ENCODE measurements at places on chromosomes 1 and 21. TPM values are rescaled to one million over a fixed set of nuclear protein-coding genes. Genes with fewer than 3 reads are reported as not detected.

DNA sequence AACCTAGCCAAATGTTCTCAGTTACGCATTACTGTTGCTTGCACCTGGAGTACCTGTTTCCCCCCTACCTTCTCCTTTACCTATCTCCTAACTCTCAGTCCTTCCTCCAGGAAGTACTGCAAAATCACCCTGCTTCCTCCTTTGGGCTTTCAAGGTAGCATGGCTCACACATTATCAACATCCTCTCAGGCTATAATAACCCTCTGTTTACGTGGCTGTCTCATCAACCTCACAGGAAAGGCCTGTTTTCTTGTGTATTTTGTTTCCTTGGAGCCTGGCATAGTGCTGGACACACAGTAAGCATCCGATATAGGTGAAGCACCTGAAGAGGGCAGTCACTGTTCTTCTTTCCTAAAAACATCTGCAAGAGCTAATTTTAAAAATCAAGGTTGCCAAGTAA is 32.7 kb upstream of the ANGPTL7 start:
- H3K4me1 ChIP-seq, result peaks cover 45% of the 10 kb centered on the region
- no peak overlapping the region for H3K27ac ChIP-seq
- H3K36me3 ChIP-seq, result peaks cover 24% of the 10 kb centered on the region
- H3K4me3 ChIP-seq, result no peak overlapping the region
- no peak for DNase-seq

GRCh38 chr1:98991127-98992012 is 13.3 kb downstream of the PLPPR5 start:
- H3K4me3 ChIP-seq, result no peak overlapping the region
- peaks cover 6% of the 10 kb centered on the region for H3K4me1 ChIP-seq
- H3K36me3 ChIP-seq, result no peaks in the 10 kb centered on the region
- peaks cover 9% of the 10 kb centered on the region for H3K27me3 ChIP-seq
- DNase-seq, result no peak

The C1orf116 gene
- not detected for total RNA-seq

- no peaks in the 10 kb centered on the region for H3K36me3 ChIP-seq
- peaks cover 28% of the 10 kb centered on the region for H3K4me1 ChIP-seq
- DNase-seq, result no peak
- no peaks in the 10 kb centered on the region for H3K27me3 ChIP-seq
Observed at GRCh38 chr1:31987135-31987619, 26.5 kb upstream of the KHDRBS1 start.

The RXFP4 gene
- not detected for total RNA-seq

DNA sequence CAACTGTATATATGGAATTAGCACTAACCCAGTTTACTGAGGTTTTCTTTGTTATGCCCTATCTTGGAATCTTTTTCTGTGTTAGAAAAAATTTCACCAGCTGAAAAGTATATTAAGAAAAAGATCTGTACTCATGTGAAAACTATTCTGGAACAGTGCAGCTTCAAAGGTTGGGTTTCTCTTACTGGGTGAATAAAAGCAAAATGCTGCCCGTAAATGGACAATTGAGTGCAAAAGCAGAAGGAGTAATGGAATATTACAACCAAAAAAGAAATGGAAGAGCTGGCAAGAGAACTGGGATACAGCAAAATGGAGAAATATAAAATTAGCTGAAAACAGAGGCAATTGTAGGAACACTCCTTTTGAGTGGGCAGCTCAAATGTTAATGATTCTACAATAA is 17.0 kb upstream of the RAVER2 start:
- no peak overlapping the region for H3K4me3 ChIP-seq
- no peak overlapping the region for H3K27ac ChIP-seq
- peaks cover 41% of the 10 kb centered on the region for H3K27me3 ChIP-seq
- DNase-seq, result no peak

GRCh38 chr1:34320053-34320669 is 143.5 kb downstream of the C1orf94 start:
- DNase-seq, result no peak
- no peak overlapping the region for H3K27ac ChIP-seq
- no peaks in the 10 kb centered on the region for H3K4me1 ChIP-seq
- no peaks in the 10 kb centered on the region for H3K27me3 ChIP-seq
- no peak overlapping the region for H3K4me3 ChIP-seq
- no peaks in the 10 kb centered on the region for H3K36me3 ChIP-seq

The SH2D5 gene
- total RNA-seq, result 0.46 TPM

DNA sequence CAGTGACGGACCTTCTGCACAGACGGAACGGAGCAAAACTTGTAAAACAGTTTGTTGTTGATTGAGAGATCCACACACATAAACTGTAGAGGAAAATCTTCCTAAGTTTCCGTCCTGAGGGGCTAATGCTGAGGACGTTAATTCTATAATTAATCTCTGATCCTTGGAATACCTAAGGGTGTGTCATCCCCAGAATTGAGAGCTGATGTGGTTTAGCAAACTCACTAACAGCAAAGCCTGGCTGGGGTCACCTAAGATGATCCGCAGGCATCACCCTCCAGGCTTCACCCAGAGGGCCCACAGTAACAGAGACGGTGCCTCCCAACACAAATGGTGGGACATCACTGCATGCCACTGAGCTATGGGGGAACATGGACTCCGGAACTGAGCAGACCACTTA is 97.5 kb downstream of the SMYD2 start:
- DNase-seq, result no peak
- peak overlapping the region; percentile 86 for H3K27ac ChIP-seq
- H3K4me1 ChIP-seq, result peaks cover 74% of the 10 kb centered on the region
- no peak overlapping the region for H3K4me3 ChIP-seq

GRCh38 chr1:64111787-64112186 is 91.6 kb upstream of the UBE2U start:
- no peak for DNase-seq
- no peaks in the 10 kb centered on the region for H3K36me3 ChIP-seq
- H3K27me3 ChIP-seq, result no peaks in the 10 kb centered on the region
- no peaks in the 10 kb centered on the region for H3K4me1 ChIP-seq
- H3K4me3 ChIP-seq, result no peak overlapping the region
- H3K27ac ChIP-seq, result no peak overlapping the region

DNA sequence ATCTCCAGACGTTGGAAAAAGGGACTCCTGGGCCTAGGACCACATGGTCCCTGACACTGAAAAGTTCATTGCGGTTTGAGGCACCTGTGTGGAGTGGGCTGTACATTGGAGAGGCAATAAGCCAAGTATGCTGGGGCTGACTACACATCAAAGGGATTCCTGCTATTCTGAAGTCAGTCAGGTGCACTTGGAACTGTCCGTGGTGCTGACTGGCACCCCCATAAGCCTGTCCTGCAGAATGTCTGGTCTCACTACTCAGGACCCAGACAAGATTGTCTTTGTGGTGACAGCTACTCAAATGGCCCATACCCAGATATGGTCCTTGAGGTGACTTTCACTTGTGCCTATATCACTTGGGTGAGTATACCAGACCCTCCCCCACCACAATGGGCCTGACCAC is 150.6 kb downstream of the RWDD3 start:
- H3K27ac ChIP-seq, result no peak overlapping the region
- no peaks in the 10 kb centered on the region for H3K36me3 ChIP-seq
- DNase-seq, result no peak
- no peaks in the 10 kb centered on the region for H3K4me1 ChIP-seq
- H3K27me3 ChIP-seq, result no peaks in the 10 kb centered on the region
- no peak overlapping the region for H3K4me3 ChIP-seq

The MYOG gene
- not detected for total RNA-seq

DNA sequence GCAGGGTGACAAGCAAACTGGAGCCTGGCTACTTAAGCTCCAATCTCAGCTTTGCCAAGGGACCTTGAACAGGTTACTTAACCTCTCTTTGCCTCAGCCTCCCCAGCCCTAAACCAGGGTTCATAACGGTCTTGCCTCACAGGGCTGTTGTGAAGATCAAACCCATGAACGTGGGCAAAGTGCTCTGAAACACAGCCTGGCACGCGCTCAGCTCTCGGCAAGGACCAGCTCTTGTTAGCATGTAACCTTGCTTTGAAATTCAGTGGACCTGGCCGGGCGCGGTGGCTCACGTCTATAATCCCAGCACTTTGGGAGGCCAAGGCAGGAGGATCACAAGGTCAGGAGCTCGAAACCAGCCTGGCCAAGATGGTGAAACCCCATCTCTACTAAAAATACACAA is 24.8 kb downstream of the RAP1GAP start:
- H3K4me3 ChIP-seq, result no peak overlapping the region
- DNase-seq, result no peak
- no peak overlapping the region for H3K27ac ChIP-seq
- H3K27me3 ChIP-seq, result peaks cover 12% of the 10 kb centered on the region
- H3K4me1 ChIP-seq, result no peaks in the 10 kb centered on the region

- DNase-seq, result no peak
- H3K27me3 ChIP-seq, result peaks cover 5% of the 10 kb centered on the region
- H3K36me3 ChIP-seq, result peaks cover 2% of the 10 kb centered on the region
- H3K27ac ChIP-seq, result no peak overlapping the region
- no peaks in the 10 kb centered on the region for H3K4me1 ChIP-seq
- no peak overlapping the region for H3K4me3 ChIP-seq
Observed at GRCh38 chr1:41803656-41804055, 115.1 kb downstream of the HIVEP3 start.

- no peak for DNase-seq
- H3K36me3 ChIP-seq, result no peaks in the 10 kb centered on the region
- H3K27ac ChIP-seq, result no peak overlapping the region
- H3K4me3 ChIP-seq, result no peak overlapping the region
Observed at GRCh38 chr1:205043866-205044265, 854 bp downstream of the CNTN2 start.

The BLZF1 gene
- 22.4 TPM for total RNA-seq

DNA sequence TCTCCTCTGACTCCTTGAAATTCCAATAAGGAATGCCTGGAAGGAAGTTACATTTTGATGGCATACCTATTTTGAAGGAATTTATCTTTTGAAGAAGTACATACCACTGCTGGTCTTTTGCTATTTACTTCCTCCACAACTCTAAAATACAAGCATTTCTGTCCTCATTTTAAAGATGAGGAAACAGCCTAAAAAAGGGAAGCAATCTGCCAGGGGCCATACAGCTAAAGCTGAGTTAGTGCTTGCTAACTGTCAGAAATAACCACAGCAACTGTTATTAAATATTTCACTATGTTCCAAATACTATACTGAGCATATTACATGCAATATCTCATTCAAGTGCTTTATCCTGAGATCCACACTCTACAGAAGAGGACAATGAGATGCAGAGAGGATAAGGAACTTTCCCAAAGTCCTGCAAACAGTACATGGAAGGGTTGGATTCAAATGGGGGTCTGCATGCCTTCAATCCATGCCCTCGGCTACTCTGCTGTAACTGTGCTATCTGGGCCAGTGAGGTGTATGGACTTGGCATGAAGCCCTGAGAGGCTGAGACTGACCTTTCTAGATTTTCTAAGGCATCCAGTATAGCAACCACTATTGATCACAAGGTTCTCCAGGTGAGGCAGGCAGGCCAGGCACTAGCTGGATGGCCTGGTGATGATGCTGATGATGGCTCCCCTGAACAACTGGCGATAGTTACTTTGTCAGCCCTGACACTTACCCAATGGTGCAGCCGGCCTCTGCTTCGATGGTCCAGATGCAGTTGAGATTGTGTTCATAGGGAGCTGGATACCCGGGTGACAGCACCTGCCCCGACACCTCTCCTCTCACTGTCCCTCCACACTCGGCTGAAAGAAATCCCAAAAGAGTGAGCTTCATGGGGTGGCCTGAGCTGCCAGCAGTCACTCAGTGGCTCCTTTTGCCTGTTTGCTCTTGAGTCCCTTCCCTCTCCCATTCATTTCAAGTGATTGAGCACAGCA is 171.4 kb upstream of the HMGB4 start:
- DNase-seq, result peak; percentile 69
- no peaks in the 10 kb centered on the region for H3K27me3 ChIP-seq
- no peak overlapping the region for H3K27ac ChIP-seq
- no peaks in the 10 kb centered on the region for H3K4me1 ChIP-seq
- H3K4me3 ChIP-seq, result no peak overlapping the region

DNA sequence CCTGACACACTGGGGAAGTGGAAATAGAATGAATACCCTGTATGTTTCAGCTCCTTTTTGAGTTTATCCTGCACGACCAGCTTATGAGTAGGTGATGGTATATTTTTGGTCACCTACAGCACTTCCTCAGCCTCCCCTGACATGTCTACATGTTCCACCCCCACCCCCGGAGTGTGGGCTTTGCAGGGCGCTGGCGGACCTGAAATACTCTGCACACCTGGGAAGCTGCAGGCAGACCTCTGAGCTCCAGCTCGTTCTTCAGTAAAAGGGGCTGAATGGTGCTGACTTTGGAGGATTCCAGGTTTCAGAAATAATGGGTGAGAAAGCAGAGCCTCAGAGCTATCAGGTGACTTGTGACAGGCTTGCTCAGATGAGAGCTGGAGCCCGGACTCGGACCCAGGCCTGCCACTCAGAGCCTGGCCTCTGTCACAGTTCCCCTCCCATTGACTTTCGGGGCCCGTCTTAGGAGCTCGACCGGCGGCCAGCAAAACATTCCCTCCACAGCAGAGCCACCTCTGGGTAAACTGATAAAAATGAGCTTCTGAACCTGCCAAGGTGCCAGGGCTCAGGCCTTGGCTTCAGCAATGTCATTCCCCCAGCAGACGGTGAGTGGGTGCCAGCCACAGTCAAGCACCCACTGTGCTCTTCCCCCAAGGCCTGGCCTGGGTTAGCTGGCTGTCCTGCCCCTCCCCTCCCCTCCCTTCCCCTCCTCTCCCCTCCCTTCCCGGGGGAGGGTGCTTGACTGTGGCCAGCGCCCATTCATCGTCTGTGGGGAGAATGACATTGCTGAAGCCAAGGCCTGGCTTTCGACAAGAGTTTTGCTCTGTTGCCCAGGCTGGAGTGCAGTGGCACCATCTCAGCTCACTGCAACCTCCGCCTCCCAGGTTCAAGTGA is 30.1 kb downstream of the DOP1B start:
- H3K27ac ChIP-seq, result no peak overlapping the region
- no peak overlapping the region for H3K4me3 ChIP-seq
- no peak for DNase-seq
- peaks cover 18% of the 10 kb centered on the region for H3K4me1 ChIP-seq
- no peaks in the 10 kb centered on the region for H3K27me3 ChIP-seq

DNA sequence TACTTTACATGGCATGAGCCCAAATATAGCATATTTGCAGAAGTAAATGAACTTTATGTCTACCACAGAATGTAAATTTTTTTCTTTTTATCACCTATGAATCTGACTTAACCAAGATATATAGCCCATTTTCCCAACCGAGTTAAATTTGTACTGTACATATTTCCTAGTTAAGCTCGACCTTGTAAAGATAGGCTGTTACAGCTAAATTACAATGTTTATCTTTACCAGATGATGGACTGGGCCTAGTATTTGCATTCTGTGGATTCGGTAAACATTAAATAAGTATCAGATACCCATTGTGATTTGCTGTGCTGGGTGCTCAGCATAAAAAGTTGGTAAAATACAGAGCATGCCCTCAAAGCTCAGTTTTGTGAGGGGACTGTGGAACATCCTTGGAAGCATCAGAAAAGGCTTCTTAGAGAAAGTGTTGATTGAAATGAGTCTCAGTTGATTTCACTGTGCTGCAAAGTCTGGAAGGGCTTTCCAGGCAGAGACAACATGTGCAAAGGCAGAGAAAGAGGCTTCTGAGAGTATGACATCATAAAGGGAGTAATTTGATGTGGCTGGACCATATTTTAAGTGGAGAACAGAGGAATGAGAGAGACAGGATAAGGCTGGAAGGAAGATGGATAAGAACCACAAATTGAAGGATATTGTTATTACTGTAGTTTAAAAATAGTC is 27.4 kb downstream of the MORC3 start:
- H3K27ac ChIP-seq, result no peak overlapping the region
- no peak for DNase-seq
- H3K27me3 ChIP-seq, result no peaks in the 10 kb centered on the region
- peaks cover 40% of the 10 kb centered on the region for H3K36me3 ChIP-seq
- H3K4me3 ChIP-seq, result no peak overlapping the region
- H3K4me1 ChIP-seq, result peaks cover 18% of the 10 kb centered on the region

The GREM2 gene
- total RNA-seq, result not detected
